GM12891 (cell line): ENCODE measurements at places on chromosomes 7 and 10.

DNA sequence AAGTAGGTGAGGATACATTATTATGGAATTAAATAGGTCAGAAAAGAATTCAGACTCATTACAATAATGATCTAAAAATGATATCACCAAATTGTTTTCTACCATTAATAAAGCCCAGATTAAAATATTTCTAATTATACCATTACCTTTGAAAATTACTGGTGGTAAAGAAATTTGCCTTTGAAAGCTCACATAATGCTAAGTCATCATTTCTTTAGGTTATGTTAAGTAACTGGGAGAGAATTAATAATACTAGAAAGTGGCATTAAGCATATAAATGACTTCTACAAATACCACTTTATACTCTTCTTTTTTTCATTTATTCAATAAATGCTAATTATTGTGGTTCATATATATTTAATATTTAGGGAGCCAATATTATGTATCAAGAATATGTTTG is 641.2 kb upstream of the LRRTM3 start:
- no peak for DNase-seq

- no peak for DNase-seq
Measured at GRCh38 chr7:122056977-122057376, 87.1 kb downstream of the AASS start.

DNA sequence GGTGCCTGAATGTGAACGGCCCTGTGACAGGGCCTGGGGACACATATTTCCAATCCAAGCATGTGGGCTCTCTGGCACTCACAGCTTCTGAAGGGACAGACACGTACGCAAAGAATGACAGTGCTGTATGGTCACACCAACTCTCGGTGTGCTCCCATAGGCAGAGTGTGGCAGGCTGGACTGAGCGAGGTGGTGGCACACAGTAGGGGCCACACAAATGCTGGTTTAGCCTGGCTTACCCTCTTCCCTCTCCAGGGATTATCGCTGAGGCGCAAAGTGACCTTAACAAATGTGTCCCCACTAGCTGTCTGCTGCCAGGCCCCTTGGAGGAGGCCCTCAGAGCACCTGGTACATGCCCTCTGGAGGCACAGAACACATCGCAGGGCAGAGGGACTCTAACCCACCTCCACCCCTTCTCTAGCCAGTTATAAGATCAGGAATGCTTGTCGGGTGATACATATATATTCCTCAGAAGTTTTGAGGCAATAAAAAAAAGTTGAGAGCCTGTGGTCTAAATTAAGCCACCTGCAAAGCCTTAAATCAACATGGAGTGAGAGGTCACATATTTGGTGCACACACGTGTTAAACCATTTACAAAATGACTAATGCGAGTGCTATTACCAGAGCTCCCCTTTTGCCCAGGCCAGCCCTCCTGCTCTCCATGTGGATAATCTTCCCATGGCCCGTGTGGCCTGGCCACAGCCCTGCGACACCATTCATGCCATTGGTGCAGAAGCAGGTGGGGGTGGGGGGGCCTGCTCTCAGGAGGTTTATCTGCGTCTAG is 262.8 kb upstream of the GRB10 start:
- no peak for DNase-seq

DNA sequence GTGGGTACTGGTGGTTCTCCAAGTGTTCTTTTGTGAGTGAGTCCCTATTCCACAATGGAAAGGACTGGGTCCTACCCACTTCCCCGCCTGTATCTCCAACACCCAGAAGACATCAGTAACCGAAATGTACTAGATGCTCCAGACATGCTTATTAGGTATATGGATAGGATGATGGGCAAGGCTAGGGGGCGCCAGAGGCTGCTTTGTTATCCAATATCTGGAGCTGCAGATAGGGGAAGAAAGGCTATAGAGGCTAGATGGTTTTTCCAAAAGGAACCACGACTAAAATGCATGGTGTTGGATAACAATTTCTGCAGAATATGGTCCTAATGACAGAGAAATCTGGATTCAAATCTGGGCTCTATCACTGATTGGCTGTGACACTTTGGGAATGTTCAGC is 56.2 kb upstream of the TM9SF3 start:
- no peak for DNase-seq

DNA sequence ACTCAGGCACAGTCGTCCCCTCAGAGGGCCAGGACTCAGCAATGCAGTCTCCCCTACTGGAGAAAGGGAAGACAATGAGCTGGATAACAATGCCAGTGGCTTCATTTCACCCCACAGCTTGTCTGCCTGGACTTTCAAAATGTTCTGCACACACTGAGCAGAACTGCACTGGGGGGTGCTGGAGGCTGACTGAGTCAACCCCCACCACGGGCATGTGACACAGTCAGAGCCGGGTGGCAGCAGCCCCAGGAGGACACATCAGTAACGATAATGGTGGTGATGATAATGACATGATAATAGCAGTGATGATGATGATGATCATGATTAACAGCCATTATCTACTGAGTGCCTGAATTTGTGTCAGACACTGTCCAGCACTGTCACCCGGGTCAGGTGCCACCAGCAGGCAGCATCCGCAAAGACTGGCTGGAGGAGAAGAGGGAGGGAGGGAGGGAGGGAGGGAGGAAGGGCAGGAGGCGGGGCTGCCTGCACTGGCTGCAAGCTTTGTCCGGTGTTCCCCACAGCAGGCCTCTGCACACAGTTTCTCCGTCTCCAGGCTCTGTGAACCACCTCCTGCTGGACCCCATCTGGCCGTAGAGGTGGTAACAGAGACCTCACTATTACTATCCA is 67.4 kb downstream of the PLXNA4 start:
- DNase-seq: no peak
